H9 (cell line): ENCODE measurements at places on chromosomes 7 and 10.

DNA sequence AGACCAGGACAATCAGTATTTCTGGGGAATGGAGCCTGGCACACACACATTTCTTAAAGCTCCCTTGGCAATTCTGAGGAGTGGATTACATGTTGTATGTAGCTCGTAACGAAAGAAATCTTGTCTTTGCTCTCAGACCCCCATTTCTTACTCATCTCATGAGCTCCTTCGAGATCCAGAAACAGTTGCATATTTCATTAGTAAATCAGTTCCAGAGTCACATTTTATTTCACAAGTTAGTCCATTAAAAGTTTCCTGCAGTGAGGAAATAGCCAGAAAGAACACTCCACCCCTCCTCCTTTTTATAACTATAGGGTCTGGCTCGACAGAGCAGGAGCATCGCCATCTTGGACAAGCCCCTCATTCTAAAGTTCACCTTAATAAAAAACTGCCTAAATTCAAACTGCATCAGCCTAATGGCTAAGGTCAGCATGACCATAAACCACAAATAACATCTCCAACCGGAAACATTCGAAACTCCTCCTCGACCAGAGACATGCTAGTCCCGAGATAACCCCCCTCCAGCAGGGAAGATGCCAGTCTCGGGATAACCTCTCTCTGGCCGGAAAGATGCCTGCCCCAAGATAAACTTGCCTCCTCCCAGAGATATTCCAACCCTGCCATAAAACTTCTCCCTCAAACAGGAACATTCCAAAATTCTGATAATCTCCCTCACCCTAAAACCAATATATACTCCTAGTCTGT lies 7.4 kb downstream of the EGFR start:
- no peak for DNase-seq

DNA sequence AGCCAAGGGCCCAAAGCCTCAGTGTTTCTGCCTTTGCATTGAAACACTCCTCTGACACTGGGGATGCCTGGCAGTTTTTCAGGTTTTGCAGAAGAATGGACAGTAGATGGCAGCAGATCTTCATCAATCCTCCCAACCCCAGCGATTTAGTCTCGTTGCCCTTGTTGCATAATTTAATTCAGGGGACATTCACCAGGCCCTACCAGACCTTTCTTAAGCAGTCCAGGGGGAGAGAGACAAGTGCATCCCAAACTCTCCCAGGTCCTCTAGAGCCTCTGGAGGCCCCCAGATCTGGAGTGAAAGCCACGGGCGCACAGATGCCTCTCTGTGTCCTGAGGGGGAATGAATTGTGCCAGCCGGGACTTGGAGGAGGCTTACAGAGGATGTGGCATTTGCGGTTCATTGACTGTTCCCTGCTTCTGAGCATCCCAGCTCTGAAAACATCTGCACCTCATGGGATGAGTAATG lies 29.6 kb downstream of the MINDY4 start:
- DNase-seq: peak; percentile 56

DNA sequence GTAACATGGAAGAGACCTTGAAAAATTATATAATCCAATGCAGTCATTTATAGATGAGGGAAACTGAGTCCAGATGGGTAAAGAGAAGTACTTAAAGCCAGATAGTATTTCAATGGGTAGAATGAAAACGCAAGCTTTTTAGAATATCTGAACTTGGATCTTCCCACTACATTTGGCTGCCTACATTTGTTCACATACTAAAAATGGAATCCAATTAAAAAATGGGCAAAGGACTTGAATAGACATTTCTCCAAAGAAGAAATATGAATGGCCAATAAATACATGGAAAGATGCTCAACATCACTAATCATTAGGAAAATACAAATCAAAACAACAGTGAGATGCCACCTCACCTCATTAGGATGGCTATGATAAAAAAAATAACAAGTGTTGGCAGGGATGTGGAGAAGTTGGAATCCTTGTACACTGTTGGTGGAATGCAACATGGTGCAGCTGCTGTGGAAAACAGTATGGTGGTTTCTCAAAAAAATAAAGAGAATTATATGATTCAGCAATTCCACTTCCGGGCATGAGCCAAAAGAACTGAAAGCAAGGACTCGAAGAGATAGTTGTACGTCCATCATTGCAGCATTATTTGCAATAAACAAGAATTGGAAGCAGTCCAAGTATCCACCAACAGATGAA lies 188.0 kb downstream of the FRMD4A start:
- DNase-seq: no peak

DNA sequence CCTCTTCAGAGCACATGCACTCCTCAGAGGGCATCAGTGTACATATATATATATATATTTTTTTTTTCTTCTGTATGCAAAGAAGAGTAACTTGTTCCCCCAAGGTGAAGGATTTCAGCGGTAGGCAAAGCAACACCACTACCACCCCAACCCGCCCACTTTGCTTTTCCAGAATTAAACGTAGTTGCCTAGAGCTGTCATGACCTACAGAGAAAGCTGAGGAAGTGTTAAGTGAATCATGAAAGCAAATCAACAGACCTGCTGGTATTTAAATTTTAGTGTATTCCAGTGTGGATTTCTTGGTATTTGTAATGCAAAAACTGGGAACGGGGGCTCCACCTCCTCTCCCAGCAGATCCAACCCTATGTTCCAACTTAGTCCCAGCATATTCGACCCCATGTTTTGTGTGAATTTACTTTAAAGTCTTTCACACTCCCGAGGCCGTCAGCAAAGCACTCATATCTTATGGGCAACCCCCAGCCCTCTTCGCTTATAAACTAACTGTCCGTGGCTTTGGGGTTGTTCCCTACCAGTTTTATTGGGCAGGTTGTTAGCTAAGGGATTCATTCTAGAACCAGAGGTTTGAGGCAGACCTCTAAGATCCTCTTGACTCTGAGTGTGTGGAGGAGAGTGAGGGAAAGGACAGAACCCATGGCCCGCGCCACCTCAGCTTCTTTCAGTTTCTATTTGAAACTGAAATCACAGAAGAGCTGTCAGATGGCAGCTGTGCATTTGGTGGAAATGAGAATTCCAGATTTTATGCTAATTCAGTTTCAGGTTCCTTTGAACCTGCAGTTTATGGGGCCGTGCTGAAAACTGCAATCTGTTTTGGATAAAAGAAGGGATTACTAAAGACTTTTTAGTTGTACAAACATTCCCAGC lies 450.2 kb upstream of the GALNT17 start:
- no peak for DNase-seq

DNA sequence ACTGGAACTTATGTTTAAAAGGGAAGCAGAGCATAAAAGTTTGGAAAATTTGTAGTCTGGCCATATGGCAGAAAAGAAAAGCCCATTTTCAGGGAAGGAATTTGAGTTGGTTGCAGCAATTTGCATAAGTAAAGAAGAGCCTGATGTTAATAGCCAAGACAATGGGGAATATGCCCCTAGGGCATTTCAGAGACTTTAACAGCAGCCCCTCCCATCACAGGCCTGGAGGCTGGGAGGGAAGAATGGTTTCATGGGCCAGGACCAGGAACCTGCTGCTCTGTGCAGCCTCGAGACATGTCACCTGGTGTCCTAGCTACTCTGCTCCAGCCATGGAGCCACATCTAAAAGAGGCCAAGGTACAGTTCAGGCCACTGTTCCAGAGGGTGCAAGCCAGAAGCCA lies 35.3 kb downstream of the HTR7 start:
- peak; percentile 31 for DNase-seq
